Activated CD4-positive, alpha-beta T cell treated with anti-CD3 and anti-CD28 coated beads, Interleukin-2, Interleukin-4, amounts not matched to agents 100 ng/mL and 50 ng/mL, durations not matched to agents 16 hours and 8 hours (primary cell): ENCODE measurements at places on chromosomes 5 and 9.

- no peak for DNase-seq
Observed at GRCh38 chr5:171931163-171931562, 75.3 kb downstream of the FBXW11 start.

DNA sequence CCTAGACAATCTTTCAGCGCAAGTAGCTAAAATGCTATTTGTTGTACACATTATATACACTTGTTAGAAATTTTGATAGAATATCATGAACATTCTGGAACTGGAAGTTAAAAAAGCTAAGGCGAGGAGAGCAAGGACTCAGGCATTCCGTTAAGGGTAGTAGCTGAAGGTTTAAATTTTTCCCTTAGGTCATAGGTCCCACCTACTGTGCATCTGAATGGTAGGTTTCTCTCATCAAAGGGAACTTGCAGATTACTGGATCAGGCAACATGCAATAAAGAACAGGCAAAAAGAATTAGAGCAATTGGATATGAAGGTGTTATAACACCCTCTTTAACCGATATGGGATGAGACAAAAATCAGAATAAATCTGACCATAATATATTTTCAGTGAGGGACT lies 32.8 kb downstream of the TMEM161B start:
- no peak for DNase-seq

- DNase-seq, result no peak
Observed at GRCh38 chr5:95725937-95726810, 5.0 kb upstream of the RHOBTB3 start.

DNA sequence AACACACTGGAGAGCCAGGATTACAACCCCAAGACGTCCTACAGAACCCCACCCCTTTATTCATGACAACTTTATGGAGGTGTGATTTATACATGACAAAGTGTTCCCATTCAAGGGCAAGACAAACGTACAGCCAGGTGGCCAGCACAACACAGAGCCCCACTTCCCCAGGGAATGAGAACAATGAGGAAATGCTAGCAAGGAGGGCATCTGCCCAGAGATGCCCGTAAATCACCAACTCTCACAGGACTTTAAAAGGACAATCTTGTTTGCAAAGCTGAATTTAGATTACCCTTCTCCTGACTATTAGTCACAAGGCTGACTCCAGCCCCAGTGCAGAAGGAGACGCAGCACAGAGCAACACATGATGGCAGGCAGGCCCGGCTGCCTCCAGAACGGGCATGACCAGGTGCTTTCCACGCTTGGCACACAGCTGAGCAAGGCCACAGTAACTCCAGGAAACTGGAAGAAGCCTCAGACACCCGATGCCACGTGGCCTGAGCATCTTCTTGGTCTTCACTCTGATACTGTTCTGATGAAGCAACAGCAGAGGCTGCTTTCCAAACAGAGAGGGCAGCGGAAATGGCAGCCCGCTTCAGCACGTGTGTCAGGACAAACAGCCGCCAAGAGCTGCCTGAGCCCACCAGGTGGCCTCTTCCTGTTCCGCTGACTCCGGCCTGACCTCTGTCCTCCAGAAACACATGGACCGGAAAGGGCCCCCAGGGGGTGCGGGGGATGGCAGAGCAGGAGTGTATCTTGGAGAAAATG lies 51.4 kb downstream of the ROR2 start:
- DNase-seq, result no peak

DNA sequence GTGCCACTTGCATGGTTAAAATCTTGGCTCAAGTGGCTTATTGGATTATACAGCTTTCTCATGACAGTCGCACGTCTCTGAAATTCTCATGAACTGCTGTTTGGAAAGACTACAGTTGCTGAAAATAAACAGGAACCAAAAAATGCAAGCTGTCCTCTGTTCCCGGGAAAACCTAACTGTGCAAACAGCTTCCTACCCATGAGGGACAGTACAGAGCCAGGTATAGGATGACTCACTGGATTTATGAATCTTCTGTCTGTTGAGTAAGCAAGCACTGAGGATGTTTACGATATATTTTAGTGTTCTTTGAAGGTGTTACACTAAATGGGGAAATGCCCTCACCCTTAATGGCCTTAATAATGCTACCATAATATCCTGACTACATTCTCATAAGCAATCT lies 380.3 kb upstream of the TNC start:
- no peak for DNase-seq

- DNase-seq, result no peak
Observed at GRCh38 chr5:133059621-133060020, 7.8 kb downstream of the HSPA4 start.

DNA sequence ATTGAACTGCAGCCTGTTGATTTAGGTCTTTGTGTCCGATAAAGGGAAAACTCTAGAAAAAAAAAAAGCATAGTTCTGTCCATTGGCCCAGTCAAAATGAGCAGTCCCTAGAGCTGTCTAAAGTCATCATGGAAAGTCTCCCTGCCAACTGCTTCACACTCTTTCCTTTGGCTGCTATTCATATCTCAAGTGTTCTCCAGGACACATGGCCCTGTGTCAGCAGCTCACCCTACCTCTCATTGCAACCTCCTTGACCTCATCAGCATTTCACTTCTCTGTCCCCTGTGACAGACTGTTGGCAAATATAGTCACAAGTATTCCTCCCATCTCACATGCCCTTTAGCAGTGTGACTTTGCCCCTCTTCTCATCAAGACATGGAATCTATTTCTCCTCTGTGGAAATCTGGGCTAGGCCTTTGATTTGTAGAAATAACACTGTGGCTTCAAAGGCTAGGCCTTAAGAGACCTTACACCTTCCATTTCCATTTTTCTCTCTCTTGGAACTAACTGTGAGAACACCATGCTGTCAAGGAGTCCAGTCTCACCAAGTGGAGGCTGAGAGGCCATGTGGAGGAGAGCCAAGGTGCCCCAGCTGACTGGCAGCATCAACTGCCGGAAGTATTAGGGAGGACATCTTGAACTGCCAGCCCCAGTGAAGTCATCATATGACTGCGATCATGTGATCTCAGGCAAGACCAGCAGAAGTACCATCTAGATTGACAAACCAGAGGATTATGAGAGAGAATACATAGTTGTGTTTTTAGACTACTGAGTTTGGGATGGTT lies 149.4 kb upstream of the TARS1 start:
- no peak for DNase-seq

DNA sequence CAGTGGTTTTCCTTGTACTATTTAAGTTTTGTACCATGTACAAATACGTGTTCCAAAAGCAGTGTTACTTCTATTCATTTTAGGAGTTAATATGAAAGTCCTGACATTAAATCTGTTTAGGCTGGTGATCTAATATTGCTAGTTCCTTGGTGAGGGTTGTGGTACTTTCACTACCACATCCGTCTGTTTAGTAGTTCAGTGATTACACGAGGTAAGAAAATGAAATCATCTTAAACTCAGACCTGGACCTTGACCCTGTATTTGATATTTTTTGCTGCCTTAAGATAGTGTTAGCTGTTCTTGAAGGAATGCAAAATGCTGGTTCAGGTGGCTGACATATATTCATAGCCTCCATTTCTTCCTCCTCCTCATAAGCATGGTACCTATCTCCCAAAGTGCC lies 50.3 kb downstream of the MTAP start:
- DNase-seq, result peak; percentile 69

GRCh38 chr5:72841756-72842535 lies 25.5 kb downstream of the TNPO1 start:
- no peak for DNase-seq

- DNase-seq, result no peak
Observed at GRCh38 chr9:127876026-127876763, 1.3 kb downstream of the AK1 start.

GRCh38 chr9:133581513-133582343 lies 27.5 kb downstream of the FAM163B start:
- no peak for DNase-seq

GRCh38 chr5:179270581-179271427 lies 74.5 kb downstream of the ADAMTS2 start:
- DNase-seq, result no peak

GRCh38 chr5:40776658-40776977 lies 20.9 kb upstream of the TTC33 start:
- no peak for DNase-seq

GRCh38 chr5:74977471-74977870 lies 74.9 kb downstream of the GCNT4 start:
- DNase-seq, result no peak

- DNase-seq, result no peak
Observed at GRCh38 chr5:126829098-126829497, 52.2 kb downstream of the LMNB1 start.

GRCh38 chr5:1634337-1634661 lies 110.5 kb upstream of the LPCAT1 start:
- no peak for DNase-seq

- DNase-seq, result no peak
Observed at GRCh38 chr5:74471875-74472274, 168.7 kb downstream of the ENC1 start.

DNA sequence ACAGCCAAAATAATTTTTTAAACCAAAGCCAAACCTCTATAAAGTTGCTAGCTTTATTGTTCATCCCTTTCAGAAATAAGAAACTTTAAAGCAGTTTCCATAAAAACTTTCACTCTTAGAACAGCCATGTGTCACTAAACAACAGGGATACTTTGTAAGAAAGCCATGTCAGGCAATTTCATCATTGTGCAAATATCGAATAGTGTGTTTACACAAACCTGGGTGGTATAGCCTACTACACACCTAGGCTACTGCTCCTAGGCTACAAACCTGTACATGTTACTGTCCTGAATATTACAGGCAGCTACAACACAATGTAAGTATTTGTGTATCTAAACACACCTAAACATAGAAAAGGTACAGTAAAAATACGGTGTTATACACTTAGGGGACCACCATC lies 59.9 kb downstream of the TLE1 start:
- DNase-seq, result no peak

DNA sequence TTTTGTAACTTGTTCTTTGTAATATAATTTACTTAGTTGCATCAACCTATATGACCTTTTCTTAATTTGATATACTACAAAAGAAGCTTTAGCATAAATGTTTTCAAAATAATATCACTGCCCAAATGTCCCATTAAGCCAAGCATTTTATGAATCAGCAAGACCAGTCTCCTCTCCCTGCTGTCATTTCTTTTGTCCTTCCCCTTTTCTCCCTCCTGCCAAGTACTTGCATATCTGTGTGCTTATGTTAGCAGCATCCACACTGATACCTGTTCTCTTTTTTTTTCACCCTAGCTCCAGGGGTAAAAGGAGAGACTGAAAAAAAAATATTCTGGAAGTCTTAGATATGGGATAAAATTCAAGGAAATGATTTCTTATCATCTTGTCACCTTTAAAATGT lies 69.7 kb downstream of the ZSWIM6 start:
- DNase-seq, result no peak

GRCh38 chr9:69186841-69187611 lies 12.9 kb downstream of the TJP2 start:
- no peak for DNase-seq

- DNase-seq, result no peak
Observed at GRCh38 chr9:36939655-36940499, 94.2 kb downstream of the PAX5 start.

DNA sequence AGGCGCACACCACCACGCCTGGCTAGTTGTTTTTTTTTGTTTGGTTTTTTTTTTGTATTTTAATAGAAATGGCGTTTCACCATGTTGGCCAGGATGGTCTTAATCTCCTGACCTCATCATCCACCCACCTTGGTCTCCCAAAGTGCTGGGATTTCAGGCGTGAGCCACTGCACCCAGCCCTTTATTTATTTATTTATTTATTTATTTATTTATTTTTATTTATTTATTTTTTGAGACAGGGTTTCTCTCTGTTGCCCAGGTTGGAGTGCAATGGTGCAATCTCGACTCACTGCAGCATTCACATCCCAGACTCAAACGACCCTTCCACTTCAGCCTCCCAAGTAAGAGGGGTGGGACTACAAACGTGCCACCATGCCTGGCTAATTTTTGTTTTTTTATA lies 63.0 kb upstream of the ADAMTSL1 start:
- DNase-seq, result no peak

GRCh38 chr5:146000072-146000471 lies 63.7 kb downstream of the SH3RF2 start:
- DNase-seq, result no peak

- DNase-seq, result no peak
Observed at GRCh38 chr5:139804800-139805397, 9.3 kb downstream of the PSD2 start.
